Stomach (tissue), 19 donors: ENCODE measurements at places on chromosomes 13 and 19.

DNA sequence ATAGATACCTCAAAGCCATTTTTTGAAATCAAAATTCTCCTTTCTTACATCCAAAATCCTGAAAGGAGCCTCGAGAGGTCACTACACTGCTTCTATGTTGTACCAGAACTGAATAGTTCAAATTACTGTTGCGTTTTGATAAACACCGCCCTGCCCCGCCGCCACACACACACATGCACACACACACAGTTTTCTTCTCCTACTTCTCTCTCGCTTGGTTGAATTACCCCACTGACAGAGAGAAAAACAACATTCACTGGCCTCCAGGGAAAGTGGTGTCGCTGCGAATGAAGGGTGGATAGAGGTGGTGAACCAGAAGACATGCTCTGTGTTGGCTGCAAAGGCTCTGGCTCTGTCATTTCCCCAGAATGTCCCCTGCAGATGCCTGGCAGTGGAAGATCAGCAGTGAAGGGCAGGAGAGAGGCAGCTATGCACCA, 183.4 kb upstream of the RFC3 start:
- DNase-seq, result peak; percentile 51
- H3K36me3 ChIP-seq, result no peaks in the 10 kb centered on the region
- H3K27me3 ChIP-seq, result no peaks in the 10 kb centered on the region
- peaks cover 6% of the 10 kb centered on the region for H3K4me1 ChIP-seq
- no peak overlapping the region for H3K4me3 ChIP-seq
- no peak overlapping the region for H3K27ac ChIP-seq

GRCh38 chr19:32550666-32551065, 30.3 kb upstream of the PDCD5 start:
- no peak overlapping the region for H3K4me3 ChIP-seq
- H3K4me1 ChIP-seq, result no peaks in the 10 kb centered on the region
- H3K36me3 ChIP-seq, result no peaks in the 10 kb centered on the region
- no peak for DNase-seq
- no peak overlapping the region for H3K27ac ChIP-seq

GRCh38 chr13:36715841-36716240, 42.0 kb downstream of the SERTM1 start:
- H3K27ac ChIP-seq, result no peak overlapping the region
- no peak overlapping the region for H3K4me3 ChIP-seq
- H3K27me3 ChIP-seq, result peaks cover 5% of the 10 kb centered on the region
- H3K4me1 ChIP-seq, result no peaks in the 10 kb centered on the region

- no peak within 1 kb of the TSS for H3K4me3 ChIP-seq
- H3K27me3 ChIP-seq, result peaks cover 10% of the 10 kb centered on the region
- H3K36me3 ChIP-seq, result no peaks in the 10 kb centered on the region
- DNase-seq, result no peak
Observed at GRCh38 chr19:15815306-15815705, at the start of gene OR10H1. TSS of gene OR10H1 (minus strand) at chr19:15815664. CDS start at chr19:15808037, 7,627 bp downstream.

GRCh38 chr13:63336549-63336948, 1920.9 kb upstream of the PCDH20 start:
- no peaks in the 10 kb centered on the region for H3K27me3 ChIP-seq
- no peak for DNase-seq
- H3K4me3 ChIP-seq, result no peak overlapping the region
- H3K4me1 ChIP-seq, result no peaks in the 10 kb centered on the region

- H3K27me3 ChIP-seq, result no peaks in the 10 kb centered on the region
- no peaks in the 10 kb centered on the region for H3K4me1 ChIP-seq
- no peak overlapping the region for H3K27ac ChIP-seq
- H3K4me3 ChIP-seq, result no peak overlapping the region
- no peak for DNase-seq
Observed at GRCh38 chr13:67791047-67791446, 560.9 kb upstream of the PCDH9 start.
